ENCODE measurements at places on chromosomes 3 and 15. TPM values are rescaled to one million over a fixed set of nuclear protein-coding genes. Genes with fewer than 3 reads are reported as not detected.

- DNase-seq = no peak
Measured at GRCh38 chr3:52351762-52352368, 35.7 kb downstream of the DNAH1 start.

DNA sequence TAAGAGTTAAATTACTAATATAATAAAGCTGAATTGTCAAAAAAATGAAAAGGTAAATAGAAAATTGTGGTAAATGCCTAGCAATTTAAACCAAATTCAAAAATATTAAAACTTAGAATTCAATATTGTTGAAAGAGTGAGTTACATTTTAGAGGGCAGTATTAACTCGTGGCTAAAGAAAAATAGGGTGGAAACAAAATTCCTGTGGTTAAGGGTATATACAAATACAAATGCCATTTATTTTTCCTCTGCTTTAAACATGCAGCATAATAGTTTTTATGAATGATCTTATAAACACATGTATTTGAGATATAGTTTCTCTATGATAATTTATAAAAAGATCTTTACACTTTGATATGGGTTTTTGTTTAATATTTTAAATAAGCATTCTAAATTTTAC lies 79.0 kb downstream of the NEDD4 start:
- DNase-seq = no peak

- DNase-seq = peak; percentile 87
Measured at GRCh38 chr3:169668957-169669741, 5.6 kb upstream of the MECOM start.

The CDHR4 gene
- total RNA-seq = 0.84 TPM

DNA sequence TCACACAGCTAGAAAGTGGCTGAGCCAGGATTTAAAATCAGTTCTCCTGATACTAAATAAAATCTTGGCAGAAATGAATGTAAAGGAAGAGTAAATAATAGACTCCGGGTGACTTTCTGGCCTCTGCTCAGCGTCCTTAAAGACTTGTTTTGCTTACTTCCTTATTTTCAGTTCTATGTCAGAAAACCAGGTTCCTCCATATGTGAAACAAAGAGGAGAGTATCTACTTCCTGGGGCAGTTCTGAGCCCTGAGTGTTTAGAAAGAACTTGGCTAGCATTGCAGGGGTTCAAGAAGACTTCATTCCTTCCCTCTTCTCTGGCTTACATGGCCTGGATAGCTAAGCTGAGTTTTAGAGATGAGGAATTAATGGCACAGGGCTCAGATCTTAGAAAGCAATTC lies 222.8 kb upstream of the TLE3 start:
- DNase-seq = no peak

DNA sequence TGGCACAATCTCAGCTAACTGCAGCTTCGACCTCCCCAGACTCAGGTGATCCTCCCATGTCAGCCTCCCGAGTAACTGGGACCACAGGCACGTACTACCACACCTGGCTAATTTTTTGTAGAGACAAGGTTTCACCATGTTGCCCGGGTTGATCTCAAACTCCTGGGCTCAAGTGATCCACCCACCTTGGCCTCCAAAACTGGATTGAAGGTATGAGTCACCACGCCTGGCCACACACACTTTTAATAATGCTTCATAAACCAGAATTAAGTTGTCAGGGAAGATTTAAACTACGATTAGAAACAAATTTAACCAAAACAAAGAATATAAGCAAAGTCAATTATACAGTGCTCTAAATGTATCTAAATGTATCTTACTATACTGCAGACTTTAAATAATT lies 87.5 kb downstream of the LRRFIP2 start:
- no peak for DNase-seq

The ERICH6 gene
- total RNA-seq = not detected

Measured in lower leg skin (tissue), 4 donors.